Fibroblast of skin of left quadriceps (primary cell): ENCODE measurements at places on chromosomes 2 and 18.

- DNase-seq: no peak
Observed at GRCh38 chr2:141728886-141729285, 401.9 kb downstream of the LRP1B start.

- DNase-seq: no peak
Observed at GRCh38 chr2:190599546-190600220, 49.2 kb upstream of the NAB1 start.

- no peak for DNase-seq
Observed at GRCh38 chr2:228627510-228627909, 446.0 kb upstream of the SPHKAP start.

DNA sequence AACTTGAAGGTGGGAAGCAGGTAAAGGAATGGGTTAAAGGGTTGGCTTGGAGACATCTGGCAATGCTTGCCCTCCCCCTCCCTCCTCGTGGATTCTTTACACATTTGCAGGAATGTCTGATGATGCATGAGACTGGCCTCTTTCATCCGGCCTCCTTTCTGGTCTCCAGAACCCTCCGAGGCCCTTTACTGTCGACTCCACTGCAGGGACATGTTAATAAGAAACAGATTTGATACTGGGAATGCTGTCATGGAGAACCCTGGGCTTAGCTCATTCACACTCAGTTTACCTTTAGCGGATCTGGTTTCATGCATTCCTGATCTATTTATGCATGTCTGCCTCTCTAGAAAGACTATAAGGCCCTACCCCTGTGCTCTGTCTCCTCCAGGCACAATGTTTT is 238.7 kb downstream of the TGIF1 start:
- DNase-seq: peak; percentile 99

- no peak for DNase-seq
Observed at GRCh38 chr2:210888035-210888434, 331.6 kb downstream of the CPS1 start.

DNA sequence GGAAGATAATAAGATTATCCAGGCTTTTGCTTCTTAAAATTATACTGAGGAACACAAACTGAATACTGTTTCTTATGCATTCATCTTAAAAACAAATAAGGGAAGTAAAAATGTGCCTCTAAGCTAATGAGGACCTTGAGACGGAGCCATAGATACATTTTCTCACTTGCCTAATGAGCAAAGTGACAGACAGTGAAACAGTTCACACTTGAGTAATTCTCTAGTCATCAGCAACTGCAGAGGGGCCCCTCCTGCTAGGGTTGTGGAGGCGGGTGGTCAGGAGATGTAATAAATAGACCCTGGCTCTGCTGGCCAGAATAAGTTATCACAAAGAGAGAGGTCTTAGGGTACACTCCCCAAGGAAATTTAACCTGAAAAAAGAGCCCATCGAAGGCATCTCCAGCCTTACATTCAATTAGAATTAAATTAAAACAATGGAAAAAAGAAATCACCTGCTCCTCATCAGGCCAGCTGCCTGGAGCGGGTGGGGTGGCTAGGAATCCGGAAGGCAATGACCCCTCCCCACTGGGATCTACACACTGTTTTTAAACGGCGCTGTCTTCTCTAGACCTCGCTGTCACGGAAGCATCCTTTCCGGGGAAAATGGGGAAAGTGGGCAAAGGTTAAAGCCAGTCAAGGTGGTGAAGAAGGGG is 32.6 kb upstream of the INSIG2 start:
- no peak for DNase-seq

GRCh38 chr2:241358470-241358869 is 2.4 kb downstream of the FARP2 start:
- DNase-seq: no peak

- no peak for DNase-seq
Observed at GRCh38 chr2:146874260-146874658, 970.6 kb upstream of the ACVR2A start.

DNA sequence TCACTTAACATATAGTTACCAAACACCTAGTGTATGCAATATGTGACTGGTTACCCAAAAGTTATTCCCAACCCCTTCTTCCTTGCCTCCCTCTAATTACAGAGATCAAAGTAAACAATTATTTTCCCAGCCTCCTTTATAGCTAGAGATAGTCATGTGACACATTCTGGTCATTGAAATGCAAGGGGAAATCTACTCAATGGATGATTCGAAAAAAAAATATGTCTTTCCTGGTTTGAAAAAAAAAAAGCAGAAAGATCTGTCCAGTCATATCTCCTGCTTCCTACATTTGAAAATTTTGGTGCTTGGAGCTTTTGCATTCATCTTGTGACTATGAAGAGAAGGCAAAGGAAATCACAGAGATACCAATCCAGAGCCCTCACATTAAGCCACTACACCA is 27.6 kb upstream of the UGP2 start:
- no peak for DNase-seq

DNA sequence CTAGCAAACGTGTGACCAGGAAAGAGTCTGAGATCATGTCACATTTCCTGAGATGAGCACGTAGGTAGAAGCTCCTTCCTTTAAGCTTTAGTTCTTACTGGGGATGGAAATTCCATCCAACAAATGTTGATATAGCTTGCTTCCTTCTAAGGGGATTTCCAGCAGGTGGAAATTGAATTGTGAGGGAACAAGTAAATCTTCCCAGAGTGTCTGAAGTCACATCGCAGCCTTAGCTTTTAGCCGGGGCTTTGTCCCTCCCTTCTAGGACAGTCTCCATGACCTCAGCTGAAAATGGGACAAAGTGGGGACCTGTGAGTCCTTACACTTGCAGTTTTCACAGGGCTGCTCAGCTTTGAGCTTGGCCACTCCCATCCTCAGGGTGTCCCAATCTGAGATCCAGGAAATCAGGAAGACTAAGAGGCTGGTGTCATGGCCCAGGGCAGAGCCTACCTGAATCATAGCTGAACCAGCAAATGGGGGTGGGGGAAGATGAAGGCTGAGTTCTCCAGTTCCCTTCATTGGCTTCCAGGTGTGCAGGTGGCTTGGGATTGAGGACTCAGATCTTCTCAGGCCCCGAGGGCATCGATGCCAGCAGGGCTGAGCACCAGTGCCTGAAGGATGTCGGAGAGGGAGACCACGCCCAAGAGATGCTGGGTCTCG is 8.3 kb downstream of the PRKAG3 start:
- no peak for DNase-seq

- no peak for DNase-seq
Observed at GRCh38 chr2:109370399-109371035, 241.5 kb downstream of the SH3RF3 start.

GRCh38 chr2:128421861-128422311 is 103.2 kb upstream of the HS6ST1 start:
- no peak for DNase-seq

DNA sequence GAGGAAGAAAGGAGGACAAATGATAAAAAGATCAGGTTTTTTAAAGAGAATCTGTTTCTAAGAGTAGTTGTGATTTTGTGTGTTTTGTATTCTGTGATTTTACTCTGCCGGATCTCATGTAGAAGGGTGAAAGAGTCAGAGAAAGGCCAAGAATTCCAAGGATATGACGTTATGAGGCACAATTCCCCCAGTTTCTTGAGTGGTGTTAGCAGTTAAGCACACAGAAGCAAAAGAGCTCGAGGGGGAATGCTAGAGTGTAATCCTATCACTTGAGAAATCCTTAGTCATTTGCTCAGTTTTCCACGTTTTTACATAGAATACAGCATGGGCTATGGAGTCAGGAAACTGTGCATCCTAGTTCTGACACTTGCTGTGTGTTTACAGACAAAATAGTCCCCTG is 34.8 kb downstream of the METTL4 start:
- no peak for DNase-seq

DNA sequence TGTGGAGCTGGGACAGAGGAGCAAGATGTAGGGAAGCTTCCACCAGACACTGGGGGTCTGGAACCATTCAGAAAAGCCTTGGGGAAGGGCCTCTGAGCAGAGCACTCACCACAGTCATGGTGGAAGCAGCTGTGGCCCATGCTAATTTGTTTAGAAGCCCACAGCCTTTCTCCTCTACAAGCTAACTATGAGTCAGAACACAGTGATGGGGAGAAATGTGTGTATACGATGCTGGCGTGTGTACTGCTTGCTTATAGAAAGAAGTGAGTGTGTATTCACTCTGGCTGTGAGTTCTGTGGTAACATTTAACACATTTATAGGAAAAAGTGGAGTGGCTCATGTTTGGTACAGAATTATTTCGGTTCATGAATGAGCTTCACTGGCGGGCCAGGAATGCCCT is 157.0 kb upstream of the ACAA2 start:
- no peak for DNase-seq

- peak; percentile 83 for DNase-seq
Observed at GRCh38 chr18:11258039-11258610, 108.8 kb upstream of the PIEZO2 start.

GRCh38 chr2:127143841-127144782 is 37.2 kb upstream of the BIN1 start:
- DNase-seq: no peak

GRCh38 chr18:42620657-42621056 is 494.8 kb downstream of the RIT2 start:
- no peak for DNase-seq

DNA sequence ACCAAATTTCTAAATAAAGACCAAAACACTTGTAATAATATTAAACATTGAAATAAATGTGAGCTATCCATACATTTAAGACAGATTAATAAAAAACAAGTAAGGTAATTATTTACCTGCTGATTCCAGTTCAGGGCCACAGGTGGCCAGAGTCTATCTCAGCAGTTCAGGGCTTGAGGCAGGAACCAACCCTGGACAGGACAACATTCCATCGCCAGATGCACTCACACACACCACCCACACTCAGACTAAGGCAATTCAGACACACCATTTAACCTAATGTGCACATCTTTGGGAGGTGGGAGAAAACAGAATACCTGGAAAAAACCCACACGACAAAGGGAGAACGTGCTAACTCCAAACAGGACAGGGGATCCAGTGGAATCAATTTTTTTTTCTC is 14.1 kb upstream of the WDSUB1 start:
- no peak for DNase-seq

- DNase-seq: no peak
Observed at GRCh38 chr2:76679025-76679396, 843.2 kb downstream of the LRRTM4 start.

- peak; percentile 35 for DNase-seq
Observed at GRCh38 chr2:567865-568638, 109.2 kb downstream of the TMEM18 start.

DNA sequence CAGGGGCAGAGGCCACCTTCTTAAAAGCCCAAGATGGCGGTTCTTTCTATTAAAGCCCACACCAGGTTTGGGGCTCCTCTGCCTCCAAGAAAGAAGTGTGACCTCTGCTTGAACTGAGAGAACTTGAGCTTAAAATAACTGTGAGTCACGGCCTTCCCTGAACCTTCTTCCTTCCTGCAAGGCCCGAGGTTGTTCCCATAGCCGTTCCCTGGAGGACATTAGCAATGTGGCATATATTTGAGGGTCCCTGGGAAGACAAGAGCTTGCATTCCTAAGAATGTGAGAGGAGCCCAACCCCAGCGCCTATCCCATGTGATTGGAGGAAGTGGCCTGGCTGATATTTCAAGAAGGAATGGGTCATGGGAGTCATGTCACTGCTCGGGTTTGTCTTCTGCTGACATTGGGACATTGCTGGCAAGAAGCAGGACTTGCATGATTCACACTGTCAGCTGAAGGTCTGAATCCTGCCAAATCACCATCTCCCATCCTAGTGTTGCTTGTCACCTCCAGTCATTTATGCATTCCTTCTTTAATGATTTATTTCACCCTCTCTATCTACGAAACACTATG is 168.1 kb downstream of the TRIB2 start:
- peak; percentile 36 for DNase-seq

GRCh38 chr2:219309278-219309677 is at the start of gene PTPRN:
Gene PTPRN (minus strand): TSS chr2:219309401. CDS start chr2:219309332, 69 bp downstream.
- DNase-seq: peak; percentile 65

GRCh38 chr2:164542581-164543021 is 78.7 kb downstream of the GRB14 start:
- DNase-seq: peak; percentile 87

GRCh38 chr2:187544371-187545080 is 9.7 kb downstream of the TFPI start:
- DNase-seq: no peak

GRCh38 chr2:229160180-229160579 is 110.9 kb downstream of the PID1 start:
- no peak for DNase-seq

GRCh38 chr2:22375096-22375495 is 1009.9 kb upstream of the KLHL29 start:
- no peak for DNase-seq

DNA sequence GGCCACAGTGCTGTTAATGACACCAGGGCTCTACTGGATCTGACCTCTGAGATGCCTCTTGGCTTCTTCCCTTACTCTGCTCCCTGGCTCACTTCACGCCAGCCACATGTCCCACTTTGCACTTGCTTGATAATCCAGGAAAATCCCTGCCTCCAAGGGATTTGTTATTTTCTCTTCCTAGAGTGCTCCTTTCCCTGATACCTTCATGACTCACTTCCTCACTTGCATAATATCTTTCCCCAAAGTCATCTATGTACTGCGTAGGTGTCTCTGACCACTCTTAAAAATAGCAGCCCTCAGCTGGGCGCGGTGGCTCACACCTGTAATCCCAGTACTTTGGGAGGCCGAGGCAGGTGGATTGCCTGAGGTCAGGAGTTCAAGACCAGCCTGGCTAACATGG is 572.3 kb downstream of the PLCL1 start:
- DNase-seq: no peak

- DNase-seq: no peak
Observed at GRCh38 chr18:65768120-65768778, 17.4 kb downstream of the CDH7 start.

- DNase-seq: no peak
Observed at GRCh38 chr2:113213061-113213930, 39.5 kb downstream of the PSD4 start.

- DNase-seq: no peak
Observed at GRCh38 chr2:64015898-64016297, 3.3 kb downstream of the VPS54 start.

DNA sequence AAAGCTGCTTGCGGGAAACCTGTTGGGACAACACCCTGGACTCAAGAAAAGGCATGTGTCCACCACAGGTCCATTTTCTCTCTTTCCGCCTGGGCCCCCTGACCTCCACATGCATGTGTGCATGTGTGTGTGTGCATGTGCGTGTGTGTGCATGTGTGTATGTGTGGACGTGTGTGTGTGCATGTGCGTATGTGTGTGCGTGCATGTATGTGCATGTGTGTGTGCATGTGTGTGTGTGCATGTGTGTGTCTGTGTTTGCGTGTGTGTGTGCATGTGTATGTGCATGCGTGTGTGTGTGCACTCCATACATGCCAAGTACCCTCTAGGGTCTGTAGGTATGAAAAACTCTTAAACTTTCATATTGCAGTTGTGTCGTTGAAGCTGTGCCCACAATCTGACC is 16.3 kb downstream of the CAPN14 start:
- DNase-seq: no peak
